Upper lobe of left lung (tissue), 6 donors: ENCODE measurements at places on chromosomes 7 and 10. TPM values are rescaled to one million over a fixed set of nuclear protein-coding genes. Genes with fewer than 3 reads are reported as not detected.

The MARVELD1 gene
- total RNA-seq = 49.4 TPM

The OR2A5 gene
- not detected for total RNA-seq

The FIS1 gene
- 192 TPM for total RNA-seq

The TPST1 gene
- 18.1 TPM for total RNA-seq

The INHBA gene
- 69.8 TPM for total RNA-seq

DNA sequence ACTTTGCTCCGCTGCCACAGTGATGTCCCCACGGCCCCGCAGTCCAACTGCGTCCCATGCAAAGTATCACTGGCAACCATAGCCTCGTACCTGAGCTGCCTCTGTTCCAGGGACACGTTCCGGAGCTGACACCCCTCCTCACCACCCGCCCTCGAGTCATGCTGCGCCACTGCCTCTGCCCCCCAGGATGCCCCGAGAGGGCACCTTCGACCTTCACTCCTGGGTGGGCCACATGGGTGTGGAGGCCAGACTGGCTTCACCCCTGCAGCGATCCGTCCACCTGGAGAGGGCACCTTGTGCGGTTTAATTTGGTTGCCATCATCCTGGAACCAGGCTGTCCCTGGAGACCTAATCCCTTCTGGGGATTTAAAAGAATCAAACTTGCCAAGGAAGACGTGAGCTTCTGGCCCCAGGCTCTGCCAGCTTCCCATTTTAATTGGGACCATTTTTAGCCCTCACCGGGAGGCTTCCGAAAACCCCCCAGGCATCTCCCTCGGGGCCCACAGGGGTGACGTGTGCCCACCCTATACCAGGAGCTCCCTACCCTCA lies 19.2 kb upstream of the TNRC18 start:
- H3K27me3 ChIP-seq = no peaks in the 10 kb centered on the region
- H3K27ac ChIP-seq = no peak overlapping the region
- DNase-seq = no peak
- no peak overlapping the region for H3K4me3 ChIP-seq

GRCh38 chr10:71319800-71320392 lies 837 bp downstream of the SLC29A3 start:
- no peaks in the 10 kb centered on the region for H3K27me3 ChIP-seq
- no peak overlapping the region for H3K27ac ChIP-seq
- H3K4me3 ChIP-seq = peak overlapping the region; percentile 85
- H3K4me1 ChIP-seq = peaks cover 18% of the 10 kb centered on the region
- DNase-seq = no peak

- H3K27ac ChIP-seq = peak overlapping the region; percentile 84
- H3K36me3 ChIP-seq = no peaks in the 10 kb centered on the region
- H3K27me3 ChIP-seq = no peaks in the 10 kb centered on the region
- DNase-seq = no peak
- H3K4me1 ChIP-seq = peaks cover 47% of the 10 kb centered on the region
Measured at GRCh38 chr7:95607561-95607960, 11.2 kb upstream of the PDK4 start.

- no peak for DNase-seq
- no peaks in the 10 kb centered on the region for H3K27me3 ChIP-seq
- no peaks in the 10 kb centered on the region for H3K36me3 ChIP-seq
- H3K4me1 ChIP-seq = no peaks in the 10 kb centered on the region
- H3K4me3 ChIP-seq = no peak overlapping the region
- no peak overlapping the region for H3K27ac ChIP-seq
Measured at GRCh38 chr7:115300231-115300870, 378.5 kb downstream of the MDFIC start.

DNA sequence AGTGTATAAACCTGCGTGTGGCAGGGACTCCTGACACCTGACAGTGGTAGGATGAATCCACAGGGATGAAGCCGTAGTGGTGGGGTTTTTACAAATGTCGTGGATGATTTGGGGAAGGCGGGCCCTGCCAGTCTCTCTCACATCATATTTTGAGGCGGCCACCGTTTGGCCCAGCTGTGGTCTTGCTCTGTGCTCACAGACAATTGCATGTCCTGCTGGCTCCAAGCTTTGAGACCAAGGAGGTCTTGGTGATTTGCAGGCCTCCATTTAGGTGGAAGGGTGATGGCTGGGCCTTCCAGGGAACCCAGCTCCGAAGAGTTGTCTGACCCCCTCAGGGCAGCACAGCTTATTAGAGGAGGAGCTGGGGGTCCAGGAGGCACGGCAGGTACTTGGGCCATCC lies 151.1 kb upstream of the SHH start:
- no peak for DNase-seq
- no peak overlapping the region for H3K27ac ChIP-seq
- peaks cover 3% of the 10 kb centered on the region for H3K4me1 ChIP-seq
- H3K36me3 ChIP-seq = no peaks in the 10 kb centered on the region

DNA sequence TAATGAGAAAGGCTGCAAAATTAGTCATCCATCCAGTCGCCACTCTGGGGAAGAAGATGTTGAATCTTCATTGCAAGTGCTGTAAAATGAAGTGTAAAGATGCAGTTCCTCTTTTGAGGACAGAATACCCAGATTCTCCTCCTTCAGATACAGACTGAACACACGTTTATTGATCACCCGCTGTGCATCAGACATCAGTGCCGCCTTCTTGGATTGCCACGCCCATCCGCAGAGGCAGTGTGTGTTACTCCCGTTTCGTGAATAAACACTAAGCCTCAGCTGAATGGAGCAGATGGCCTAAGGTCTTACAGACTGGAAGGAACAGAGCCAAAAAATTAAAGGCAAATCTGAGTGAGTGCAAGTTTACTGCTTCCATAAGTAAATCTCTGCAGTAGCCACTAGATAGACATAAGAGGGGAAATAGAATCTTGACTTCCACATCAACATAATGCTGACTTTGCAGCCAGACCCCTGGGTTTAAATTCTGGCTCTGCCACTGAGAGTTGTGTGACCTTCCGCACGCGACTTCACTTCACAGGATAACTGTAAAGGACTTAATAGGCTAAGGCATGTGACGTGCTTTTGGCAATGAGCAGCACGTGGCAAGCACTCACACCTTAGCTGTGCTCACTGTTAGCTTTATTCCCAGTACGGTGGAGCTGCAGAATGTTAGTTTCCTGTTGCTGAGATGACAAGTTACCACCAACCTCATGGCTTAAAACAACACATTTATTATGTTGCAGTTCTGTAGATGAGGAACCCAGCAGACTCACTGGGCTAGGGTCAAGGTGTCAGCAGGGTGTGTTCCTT lies 285.9 kb downstream of the CELF2 start:
- H3K36me3 ChIP-seq = peaks cover 90% of the 10 kb centered on the region
- no peaks in the 10 kb centered on the region for H3K27me3 ChIP-seq
- H3K4me1 ChIP-seq = no peaks in the 10 kb centered on the region
- H3K4me3 ChIP-seq = no peak overlapping the region
- H3K27ac ChIP-seq = no peak overlapping the region

GRCh38 chr7:140624392-140625191 lies 16.0 kb downstream of the DENND2A start:
- peaks cover 16% of the 10 kb centered on the region for H3K4me1 ChIP-seq
- peak overlapping the region; percentile 54 for H3K27ac ChIP-seq
- H3K27me3 ChIP-seq = no peaks in the 10 kb centered on the region

DNA sequence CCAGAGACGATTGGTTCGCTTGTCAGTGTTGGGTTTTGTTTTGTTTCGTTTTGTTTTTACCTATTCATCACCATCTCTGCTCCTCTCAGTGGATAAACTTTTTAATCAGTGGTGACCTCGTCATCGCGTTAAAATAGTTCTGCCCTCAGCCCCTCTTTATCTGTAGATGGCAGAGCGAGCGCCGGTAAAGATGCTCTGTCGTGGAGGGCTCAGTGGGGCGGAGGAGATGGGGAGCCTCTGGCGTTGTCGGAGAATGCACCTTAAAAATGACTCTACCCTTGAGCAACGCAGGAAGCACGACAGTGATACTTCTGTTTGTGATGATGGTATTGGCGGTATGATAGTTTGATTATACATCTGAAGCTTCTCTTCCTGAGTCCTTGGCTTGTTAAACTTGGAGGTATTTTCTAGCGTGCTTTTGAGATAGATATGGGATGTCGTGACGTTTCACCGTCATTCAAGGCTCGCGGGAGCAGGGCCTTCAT lies 554 bp downstream of the CSGALNACT2 start:
- H3K4me3 ChIP-seq = peak overlapping the region; percentile 89
- no peak for DNase-seq
- peak overlapping the region; percentile 93 for H3K27ac ChIP-seq
- H3K27me3 ChIP-seq = no peaks in the 10 kb centered on the region

DNA sequence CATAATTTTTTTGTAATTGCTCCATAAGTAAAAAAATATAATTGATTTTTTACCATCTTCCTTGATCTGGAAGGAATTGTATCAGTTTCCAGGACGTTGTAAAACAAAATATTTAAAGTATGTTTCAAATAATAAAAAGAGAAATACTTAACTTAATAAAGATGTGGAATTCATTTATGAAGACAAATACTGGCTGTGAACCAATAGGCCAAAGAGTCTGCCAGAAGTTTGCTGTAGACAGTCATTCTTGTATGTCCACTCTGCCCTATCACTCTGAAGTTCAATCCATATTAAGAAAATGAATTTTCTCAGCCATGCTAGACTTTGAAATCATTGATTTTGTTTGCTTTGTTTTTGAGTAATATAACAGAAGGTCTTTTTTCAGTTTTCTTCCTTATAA lies 256.4 kb downstream of the TRIL start:
- H3K4me3 ChIP-seq = no peak overlapping the region
- no peak for DNase-seq
- H3K36me3 ChIP-seq = no peaks in the 10 kb centered on the region
- no peak overlapping the region for H3K27ac ChIP-seq

GRCh38 chr7:151801782-151802468 lies 75.0 kb downstream of the PRKAG2 start:
- DNase-seq = no peak
- H3K27me3 ChIP-seq = no peaks in the 10 kb centered on the region
- no peak overlapping the region for H3K4me3 ChIP-seq
- no peak overlapping the region for H3K27ac ChIP-seq
- no peaks in the 10 kb centered on the region for H3K36me3 ChIP-seq
- H3K4me1 ChIP-seq = peaks cover 6% of the 10 kb centered on the region

DNA sequence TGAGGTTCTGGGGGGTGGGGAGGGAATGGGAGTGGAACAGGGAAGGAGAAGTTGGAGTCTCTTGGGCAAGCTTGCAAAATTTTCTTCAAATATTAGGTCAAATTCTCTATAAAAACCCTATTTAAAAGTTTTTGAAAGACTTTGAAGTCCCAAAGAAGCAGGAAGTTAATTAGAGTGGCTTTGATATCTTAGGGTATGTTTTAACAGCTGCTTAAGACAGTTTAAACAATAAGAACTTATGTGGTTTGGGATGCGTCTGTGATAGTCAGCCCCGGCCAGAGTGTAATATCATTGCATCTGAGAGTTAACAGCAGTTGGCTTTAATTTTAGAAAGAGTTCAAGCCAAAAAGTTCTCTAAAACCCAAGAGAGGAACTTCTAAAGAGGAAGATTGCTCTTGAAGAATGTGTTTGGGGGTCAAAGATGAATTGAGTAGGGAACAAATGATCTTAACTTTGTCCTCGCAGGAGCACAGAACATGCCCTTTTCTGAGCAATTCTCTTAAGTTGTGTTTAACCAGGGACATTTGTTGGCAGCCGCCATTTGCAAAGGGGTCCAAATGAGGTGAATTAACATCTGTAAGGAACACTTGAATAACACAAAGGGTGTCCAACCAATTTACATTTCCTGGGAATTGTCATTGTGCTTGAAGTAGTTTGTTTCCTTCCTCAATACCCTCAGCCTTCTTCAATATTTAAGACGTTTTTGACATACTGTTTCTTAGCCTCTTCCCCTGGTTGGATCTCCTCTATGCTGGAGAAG lies 182.4 kb downstream of the PTEN start:
- H3K36me3 ChIP-seq = no peaks in the 10 kb centered on the region
- no peak overlapping the region for H3K27ac ChIP-seq
- no peak for DNase-seq
- H3K4me1 ChIP-seq = peaks cover 10% of the 10 kb centered on the region
- H3K4me3 ChIP-seq = no peak overlapping the region

DNA sequence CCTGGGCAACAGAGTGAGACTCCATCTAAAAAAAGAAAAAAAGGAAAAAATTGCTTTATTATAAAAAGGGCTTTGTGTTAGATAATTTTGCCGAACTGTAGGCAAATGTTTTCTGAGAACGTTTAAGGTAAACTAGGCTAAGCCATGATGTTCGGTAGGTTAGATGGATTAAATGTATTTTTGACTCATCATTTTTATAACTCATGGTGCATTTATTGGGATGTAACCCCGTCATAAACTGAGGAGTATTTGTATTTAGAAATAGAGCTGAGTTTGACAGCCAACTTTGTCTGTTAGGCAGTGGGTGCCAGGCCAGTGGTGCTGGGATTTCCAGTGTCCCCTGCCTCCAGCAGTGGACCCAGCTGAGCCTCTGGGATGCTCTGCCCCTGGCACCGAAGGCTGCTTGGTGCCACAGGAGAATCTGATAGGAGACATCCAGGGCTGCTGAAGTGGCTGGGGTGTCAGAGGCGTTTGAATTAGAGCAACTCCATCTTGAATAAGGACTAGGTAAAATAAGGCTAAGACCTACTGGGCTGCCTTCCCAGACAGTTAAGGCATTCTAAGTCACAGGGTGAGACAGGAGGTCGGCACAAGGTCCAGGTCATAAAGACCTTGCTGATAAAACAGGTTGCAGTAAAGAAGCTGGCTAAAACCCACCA lies 114.9 kb upstream of the EEPD1 start:
- H3K4me1 ChIP-seq = peaks cover 46% of the 10 kb centered on the region
- H3K4me3 ChIP-seq = no peak overlapping the region
- H3K36me3 ChIP-seq = no peaks in the 10 kb centered on the region

DNA sequence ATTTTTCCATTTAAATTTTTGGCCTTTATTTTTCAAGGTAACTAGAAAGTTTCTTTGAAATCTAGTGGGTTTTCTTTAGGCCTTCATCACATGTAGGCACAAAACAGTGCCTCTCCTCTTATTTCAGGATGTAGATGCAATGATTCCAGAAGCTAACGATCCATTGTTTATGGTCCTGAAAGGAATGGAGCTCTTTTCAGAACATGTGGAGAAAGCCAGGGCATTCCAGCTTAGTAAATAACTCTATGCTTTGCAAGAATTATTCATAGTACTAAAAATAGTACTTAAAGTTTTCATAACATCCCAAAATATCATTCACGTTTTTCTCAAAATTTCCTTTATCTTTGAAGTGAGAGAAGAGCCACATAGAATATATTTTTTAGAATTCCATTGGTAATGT lies 91.3 kb downstream of the DYNC1I1 start:
- no peak for DNase-seq
- no peak overlapping the region for H3K27ac ChIP-seq
- H3K27me3 ChIP-seq = no peaks in the 10 kb centered on the region
- no peaks in the 10 kb centered on the region for H3K4me1 ChIP-seq
- no peaks in the 10 kb centered on the region for H3K36me3 ChIP-seq

- no peak overlapping the region for H3K4me3 ChIP-seq
- DNase-seq = peak; percentile 73
- H3K27me3 ChIP-seq = no peaks in the 10 kb centered on the region
Measured at GRCh38 chr7:260441-261281, 29.3 kb upstream of the FOXL3 start.

DNA sequence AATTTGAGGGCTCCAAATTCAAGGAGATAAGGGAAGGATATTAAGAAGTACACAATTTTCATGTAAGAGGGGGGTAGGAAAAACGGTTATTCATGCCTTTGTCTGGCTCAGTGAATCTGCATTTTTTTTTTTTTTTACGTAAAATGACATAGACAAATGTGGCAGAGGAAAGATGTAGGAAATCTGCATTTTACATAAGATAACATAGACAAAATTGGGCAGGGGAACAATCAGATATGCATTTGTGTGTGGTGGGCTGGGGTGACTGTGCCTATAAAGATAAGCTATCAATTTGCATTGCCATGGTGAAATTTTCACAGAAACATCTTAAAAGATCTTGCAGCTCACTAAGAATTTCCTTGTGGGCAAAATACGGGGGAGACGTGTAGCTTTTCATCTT lies 92.7 kb upstream of the GPR141 start:
- H3K27me3 ChIP-seq = no peaks in the 10 kb centered on the region
- no peaks in the 10 kb centered on the region for H3K4me1 ChIP-seq
- DNase-seq = no peak
- H3K36me3 ChIP-seq = no peaks in the 10 kb centered on the region
